Activated naive CD4-positive, alpha-beta T cell treated with anti-CD3 and anti-CD28 coated beads for 36 hours (primary cell): ENCODE measurements at places on chromosomes 13 and 19. TPM values are rescaled to one million over a fixed set of nuclear protein-coding genes. Genes with fewer than 3 reads are reported as not detected.
A peak's percentile ranks its signal among the peaks of the same experiment; 100 is the strongest.

GRCh38 chr19:1248786-1249297, 459 bp downstream of the MIDN start:
- DNase-seq = no peak

DNA sequence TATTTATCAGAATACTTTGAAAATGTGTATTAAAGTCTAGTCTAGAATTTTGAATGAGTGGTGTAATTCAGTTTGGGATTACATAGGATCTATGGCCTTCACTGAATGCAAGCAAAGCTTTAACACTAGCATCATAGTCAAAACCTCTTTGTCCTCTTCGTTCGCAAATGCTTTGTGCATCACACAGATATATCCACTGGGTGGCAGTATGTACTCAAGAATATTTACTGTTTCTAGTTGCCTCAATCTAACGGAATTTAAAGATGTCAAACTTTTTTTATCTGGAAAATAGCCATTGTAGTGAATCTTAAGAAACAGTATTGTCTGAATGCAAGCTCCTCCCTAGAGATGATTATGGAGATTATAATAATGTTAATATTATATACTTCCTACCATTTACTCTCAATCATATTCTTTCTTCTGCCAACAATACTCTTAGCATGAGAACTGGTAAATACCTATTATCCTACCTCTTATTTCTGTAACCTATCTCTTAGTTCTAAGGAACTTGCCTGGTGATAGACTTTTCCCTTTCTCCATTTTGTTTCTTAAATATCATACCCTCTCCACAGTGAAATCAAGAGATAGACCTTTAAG, 25.8 kb downstream of the LACC1 start:
- DNase-seq = peak; percentile 44

DNA sequence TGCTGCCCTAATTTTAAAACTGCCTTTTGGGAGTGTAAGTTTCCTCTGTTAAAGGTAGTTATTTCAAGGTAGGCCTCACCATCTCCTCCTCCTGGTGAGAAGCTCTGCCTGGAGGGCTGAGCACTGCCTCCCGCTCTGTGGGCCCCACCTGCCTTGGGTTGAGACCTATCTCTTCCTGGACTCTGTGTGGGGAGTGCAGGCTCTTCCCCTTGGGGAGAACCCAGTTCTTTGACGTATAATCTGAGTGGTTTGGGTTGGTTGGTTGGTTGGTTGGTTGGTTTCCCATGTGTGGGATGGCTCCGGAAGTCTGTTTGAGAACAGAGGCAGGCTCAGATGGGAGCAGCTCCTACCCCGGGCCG, 39.1 kb downstream of the ACTN4 start:
- peak; percentile 66 for DNase-seq

PRR22 gene
- total RNA-seq = 1.1 TPM

FFAR1 gene
- 0.10 TPM for total RNA-seq

VSIG10L gene
- total RNA-seq = 1.4 TPM

BRME1 gene
- 5.8 TPM for total RNA-seq
